ENCODE measurements at places on chromosomes 6 and 20. TPM values are rescaled to one million over a fixed set of nuclear protein-coding genes. Genes with fewer than 3 reads are reported as not detected.

The CHD6 gene
- total RNA-seq, result 9.8 TPM

The OTOR gene
- not detected for total RNA-seq

The SLC22A16 gene
- not detected for total RNA-seq

The ATG5 gene
- 72.6 TPM for total RNA-seq

The PACRG gene
- not detected for total RNA-seq

The RIPK1 gene
- 14.7 TPM for total RNA-seq

The RAET1L gene
- 0.36 TPM for total RNA-seq

The CYP21A2 gene
- total RNA-seq, result not detected

The EEF1A2 gene
- total RNA-seq, result 6.4 TPM

The SGK2 gene
- total RNA-seq, result 0.06 TPM

The IL17A gene
- not detected for total RNA-seq

The SPATS1 gene
- not detected for total RNA-seq

The MAP3K5 gene
- total RNA-seq, result 3.4 TPM

DNA sequence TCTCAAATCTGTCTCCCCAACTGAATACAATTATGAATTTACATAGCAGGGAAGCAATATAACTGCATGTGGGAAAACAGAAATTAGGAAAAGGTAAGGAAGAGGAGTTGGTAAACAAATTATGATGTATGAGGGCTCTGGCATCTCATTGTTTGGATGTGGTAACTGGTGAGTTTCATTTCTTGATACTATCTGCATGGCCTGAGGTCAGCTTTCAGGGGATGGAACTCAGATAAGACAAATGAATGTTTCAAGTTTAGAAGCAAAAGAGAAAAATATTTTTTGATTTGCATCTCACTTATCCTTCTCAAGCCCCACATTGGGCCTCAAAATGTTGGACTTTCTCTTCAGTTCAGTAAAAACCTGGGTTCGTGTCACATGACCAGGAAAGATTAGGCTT, 302.2 kb upstream of the GJE1 start:
- no peak for DNase-seq

DNA sequence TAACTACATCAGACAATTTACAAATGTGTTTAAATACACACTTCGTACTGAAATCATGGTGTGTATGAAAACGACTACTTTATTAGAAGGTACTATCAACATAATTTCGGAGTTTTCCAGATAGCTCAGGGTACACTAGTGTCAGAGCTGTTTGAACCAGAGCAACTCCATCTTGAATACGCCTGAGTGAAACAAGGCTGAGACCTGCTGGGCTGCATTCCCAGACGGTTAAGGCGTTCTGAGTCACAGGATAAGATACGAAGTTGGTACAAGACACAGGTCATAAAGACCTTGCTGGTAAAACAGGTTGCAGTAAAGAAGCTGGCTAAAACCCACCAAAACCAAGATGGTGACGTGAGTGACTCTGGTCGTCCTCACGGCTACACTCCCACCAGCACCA, 167.6 kb downstream of the THBS2 start:
- DNase-seq, result peak; percentile 40

- no peak for DNase-seq
Observed at GRCh38 chr6:131955876-131956275, 4.7 kb upstream of the CCN2 start.

- DNase-seq, result no peak
Observed at GRCh38 chr6:117346142-117346930, 79.4 kb downstream of the ROS1 start.

DNA sequence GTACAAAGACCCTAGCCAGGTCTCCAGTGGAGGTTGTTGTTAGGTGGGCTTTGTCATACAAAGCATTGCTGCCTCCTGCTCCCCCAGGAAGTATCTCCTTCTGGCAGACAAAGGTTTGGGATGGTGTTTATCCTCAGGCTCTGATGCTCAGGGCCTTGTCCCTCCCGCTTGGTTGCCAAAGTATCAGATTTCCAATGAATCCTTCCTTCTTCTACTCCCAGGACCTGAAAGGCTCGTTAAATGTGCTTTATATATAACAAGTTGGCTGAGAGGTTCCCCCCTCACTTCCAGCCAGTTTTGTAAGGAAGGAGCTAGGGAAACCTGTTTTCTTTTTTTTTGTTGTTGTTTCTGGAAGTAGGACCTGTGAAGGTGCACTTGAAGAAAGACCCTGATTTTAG, 14.4 kb downstream of the PTK7 start:
- no peak for DNase-seq

GRCh38 chr6:107965746-107966145, 7.7 kb upstream of the SEC63 start:
- DNase-seq, result no peak

DNA sequence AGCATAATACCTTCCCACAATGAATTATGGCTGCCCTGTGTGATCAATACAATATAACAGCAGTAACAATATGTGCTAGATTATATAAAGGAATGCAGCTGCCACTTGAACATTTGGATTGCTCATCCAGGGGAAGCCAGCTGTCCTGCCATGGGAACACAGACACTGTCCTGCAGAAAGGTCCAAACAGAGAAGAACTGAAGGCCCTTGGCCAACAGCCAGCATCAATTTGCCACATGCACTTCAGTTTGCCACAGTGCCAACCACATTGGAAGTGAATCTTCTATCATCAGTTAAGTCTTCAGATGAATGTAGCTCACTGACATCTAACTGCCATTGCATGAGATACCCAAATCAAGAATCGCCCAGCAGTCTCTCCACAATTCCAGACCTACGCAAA, 332.4 kb downstream of the PRKN start:
- DNase-seq, result no peak

- DNase-seq, result no peak
Observed at GRCh38 chr6:130148181-130148580, 74.6 kb downstream of the SAMD3 start.

GRCh38 chr6:158869826-158870648, 50.9 kb upstream of the EZR start:
- DNase-seq, result peak; percentile 97

DNA sequence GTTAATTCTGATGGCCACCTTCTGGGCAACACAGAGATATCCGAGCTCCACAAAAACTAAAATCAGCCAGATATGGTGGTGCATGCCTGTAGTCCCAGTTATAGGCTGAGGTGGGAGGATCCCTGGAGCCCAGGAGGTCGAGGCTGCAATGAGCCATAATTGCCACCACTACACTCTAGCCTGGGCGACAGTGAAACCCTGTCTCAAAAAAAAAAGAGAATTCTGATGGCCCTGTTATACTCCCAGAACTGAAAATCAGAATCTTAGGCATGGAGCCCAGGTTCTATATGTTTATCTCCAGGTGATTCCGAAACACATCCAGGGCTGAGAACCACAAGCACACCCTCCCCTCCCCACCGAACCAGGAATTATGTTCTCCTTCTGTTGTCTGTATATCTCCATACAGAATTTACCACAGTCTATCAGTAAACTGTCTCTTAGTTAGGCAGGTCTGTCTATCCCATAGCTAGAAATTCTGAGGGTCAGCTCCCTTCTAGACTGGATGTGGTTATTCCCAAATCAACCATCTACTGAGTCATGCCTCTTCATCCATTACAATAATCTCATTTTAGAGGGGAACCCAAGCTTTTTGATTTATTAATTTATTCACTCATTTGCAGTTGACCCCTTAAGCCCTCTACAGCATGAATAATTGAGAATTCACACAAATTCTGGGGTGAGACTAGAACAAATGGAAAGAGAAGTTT, 24.8 kb upstream of the CCND3 start:
- DNase-seq, result peak; percentile 35

GRCh38 chr6:11042025-11042749, 1.9 kb downstream of the ELOVL2 start:
- DNase-seq, result no peak

- DNase-seq, result peak; percentile 42
Observed at GRCh38 chr6:113396730-113397129, 460.4 kb upstream of the MARCKS start.

GRCh38 chr6:163438940-163439335, 24.4 kb downstream of the QKI start:
- peak; percentile 59 for DNase-seq

- DNase-seq, result peak; percentile 82
Observed at GRCh38 chr6:42166444-42167141, 6.6 kb upstream of the GUCA1A start.

GRCh38 chr6:155377061-155377460, 62.8 kb upstream of the TFB1M start:
- peak; percentile 87 for DNase-seq

- no peak for DNase-seq
Observed at GRCh38 chr6:12173661-12174060, 116.5 kb upstream of the EDN1 start.

GRCh38 chr6:122476131-122476530, 4.5 kb upstream of the SERINC1 start:
- no peak for DNase-seq

DNA sequence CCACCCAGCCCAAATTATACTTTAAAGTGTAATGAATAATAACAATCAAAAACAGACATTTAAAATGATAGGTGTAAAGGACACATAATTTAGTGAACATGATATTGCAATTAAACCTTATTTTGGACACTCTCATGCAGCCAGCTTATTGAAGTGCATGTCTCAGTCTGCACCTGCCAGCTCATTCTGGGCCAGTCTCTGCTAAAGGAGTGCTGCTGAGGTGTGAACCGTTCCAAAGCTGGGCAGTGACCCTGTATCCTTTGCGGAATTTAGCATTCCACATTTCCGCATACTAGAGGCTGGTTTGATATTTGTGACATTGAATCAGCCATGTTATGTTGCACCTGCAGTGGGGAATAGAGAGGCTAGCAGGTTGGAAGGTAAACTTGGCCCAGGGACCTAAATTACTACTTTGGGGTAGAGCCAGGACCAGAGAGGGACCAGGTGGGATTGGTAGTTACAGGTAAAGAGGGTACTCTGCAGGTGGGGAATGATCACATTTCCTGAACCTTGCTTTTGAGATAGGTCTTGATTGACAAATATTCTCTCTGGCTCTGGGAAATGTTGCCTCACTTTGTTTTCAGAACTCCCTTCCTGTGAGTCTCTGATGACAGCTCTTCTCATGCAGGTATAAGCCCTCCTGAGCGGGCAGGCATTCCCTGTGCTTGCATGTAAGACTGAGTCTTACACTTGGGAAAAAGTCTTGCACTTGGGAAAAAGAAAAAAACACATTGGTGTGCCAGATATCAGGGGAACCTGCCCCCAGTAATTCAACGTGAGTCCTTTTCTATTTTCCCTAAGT, 26.2 kb downstream of the TULP4 start:
- no peak for DNase-seq

GRCh38 chr6:37110500-37111461, 59.2 kb upstream of the PIM1 start:
- no peak for DNase-seq

DNA sequence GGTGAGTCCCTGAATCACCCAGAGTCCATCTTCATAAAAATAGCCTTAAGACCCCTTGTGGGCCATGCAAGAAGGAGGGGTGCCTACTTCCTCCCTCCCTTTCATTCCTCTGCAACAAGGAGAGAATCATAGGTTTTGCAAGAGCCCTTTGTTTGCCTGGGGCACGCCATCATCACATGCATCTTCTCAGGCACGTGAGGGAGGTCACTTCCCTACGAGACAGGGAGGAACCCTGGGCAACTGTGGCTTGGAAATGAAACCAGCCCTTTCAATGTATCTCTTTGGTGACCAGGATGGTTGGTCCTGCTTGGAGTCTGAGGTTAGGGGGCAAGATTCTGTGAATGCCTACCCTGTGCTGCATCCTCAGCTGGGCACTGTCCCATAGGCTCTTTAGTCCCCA, 194.8 kb downstream of the MAFB start:
- DNase-seq, result no peak

DNA sequence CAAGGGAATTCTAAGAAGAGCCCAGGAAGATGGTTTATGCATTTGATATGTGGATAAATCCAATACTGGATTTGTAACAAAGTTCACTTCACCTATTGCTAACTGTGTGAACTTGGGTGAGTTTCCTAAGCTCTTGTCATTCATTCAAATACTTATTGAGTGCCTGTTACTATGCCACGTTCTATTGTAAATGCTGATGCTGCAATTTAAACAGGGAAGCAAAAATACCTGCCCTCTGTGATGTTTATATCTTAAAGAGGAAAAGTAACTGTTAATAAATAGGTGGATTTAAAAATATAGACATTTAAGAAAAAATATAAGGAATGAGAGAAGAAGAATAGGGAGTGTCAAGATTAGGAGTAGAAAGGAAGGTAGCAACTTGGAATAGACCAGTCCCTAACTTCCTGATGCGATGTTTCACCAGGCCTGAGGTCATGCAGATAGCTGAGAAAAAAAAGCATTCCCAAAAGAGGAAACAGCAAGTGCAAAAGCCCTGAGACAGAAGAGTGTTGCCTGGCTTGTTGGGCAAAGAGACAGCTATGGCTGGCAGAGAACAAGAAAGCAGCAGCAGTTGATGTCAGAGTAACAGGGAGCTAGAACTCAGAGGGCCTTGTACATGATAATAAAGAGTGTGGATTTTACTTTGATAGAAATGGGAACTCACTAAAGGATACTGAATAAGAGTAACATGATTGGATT, 54.3 kb upstream of the TCF21 start:
- no peak for DNase-seq

- DNase-seq, result no peak
Observed at GRCh38 chr6:6873778-6874177, 234.0 kb upstream of the RREB1 start.

GRCh38 chr20:24501764-24502556, 32.5 kb downstream of the SYNDIG1 start:
- DNase-seq, result peak; percentile 13

GRCh38 chr20:46330072-46330763, 21.9 kb upstream of the CDH22 start:
- DNase-seq, result no peak

DNA sequence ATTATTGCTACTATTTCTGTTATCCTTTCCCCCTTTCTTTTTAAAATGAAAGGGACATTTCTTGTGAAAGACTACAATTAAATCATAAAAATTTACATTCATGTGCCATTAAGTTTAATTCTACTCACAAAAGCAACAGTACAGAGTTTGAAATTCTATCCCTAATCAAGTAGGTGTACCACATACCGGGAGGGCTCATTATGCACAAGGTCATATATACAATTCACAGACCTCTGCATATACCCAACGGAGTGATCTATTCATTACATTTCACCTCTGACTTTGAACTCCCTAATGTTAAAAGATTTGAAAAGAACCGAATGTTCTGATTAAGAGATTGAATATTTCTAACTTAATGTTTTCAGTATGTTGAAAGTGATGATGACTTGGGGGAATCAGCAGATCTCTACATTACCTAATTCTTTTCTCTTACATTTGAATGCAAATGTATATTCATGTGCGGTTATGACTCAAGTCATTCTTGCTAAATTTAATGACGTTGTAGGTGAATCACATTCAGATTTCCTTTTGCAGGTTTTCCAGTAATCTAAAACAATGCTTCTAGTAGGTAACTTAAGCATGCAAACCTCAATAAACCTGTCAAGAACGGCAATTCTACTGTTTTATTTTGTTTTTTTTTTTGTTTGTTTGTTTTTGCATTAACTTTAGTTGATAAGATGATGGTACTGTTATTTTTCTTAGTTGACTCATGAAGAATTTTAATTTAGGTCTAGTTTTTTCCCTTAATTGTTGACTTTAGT, 7.3 kb downstream of the EYA4 start:
- DNase-seq, result peak; percentile 61

GRCh38 chr6:7897461-7898192, 13.0 kb downstream of the TXNDC5 start:
- DNase-seq, result no peak

GRCh38 chr20:53750827-53751619, 157.4 kb upstream of the ZNF217 start:
- peak; percentile 57 for DNase-seq

Measured in Daoy (cell line).